Sigmoid colon (tissue), 7 donors: ENCODE measurements at places on chromosomes 11 and 22. TPM values are rescaled to one million over a fixed set of nuclear protein-coding genes. Genes with fewer than 3 reads are reported as not detected.
A peak's percentile ranks its signal among the peaks of the same experiment; 100 is the strongest.

GRCh38 chr11:95897731-95898130 is 26.2 kb downstream of the MTMR2 start:
- no peak for DNase-seq

DNA sequence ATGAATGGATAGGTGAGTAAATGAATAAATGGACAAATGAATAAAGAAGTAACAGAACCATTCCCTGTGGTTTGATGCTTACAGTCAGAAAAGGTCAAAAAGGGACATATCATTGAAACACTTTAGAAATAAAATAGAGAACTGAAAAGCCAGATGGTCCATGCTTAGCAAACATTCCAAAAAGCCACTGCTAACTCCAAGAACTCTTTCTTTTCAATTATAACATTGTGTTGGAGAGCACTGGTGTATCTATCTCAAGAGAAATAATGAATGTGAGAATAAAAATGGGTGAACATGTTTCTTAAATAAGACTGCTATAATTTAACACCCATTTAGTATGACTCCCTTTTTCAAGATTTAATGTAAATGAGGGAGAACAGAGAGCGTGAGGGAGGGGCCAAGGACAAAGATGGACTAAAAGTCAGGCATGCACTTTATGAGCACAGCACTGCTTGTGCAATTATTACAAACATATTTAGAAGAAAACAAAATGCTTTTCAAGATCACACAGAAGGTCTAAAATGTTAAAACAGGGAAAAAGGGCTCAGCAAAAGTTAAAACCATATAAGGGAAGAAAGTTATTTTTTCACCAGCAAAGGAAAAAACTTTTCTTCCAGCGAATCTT is 224.3 kb upstream of the PITPNB start:
- DNase-seq, result no peak

DNA sequence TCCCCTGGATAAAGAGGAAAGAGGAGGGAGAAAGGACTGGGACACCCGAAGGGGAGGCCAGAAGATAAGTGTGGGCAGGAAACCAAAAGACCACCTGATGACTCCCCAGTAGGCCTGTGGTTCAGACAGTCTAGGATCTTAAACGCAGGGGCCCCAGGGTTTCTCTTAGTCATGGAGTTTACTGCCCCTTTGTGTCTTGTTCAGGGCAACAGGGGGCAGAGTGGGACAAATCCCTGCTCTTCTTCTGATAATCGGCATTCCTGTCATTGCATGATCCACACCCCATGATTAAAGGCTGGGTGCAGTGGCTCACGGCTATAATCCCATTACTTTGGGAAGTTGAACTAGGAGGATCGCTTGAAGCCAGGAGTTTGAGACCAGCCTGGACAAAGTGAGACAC is 4.7 kb upstream of the TMPRSS13 start:
- DNase-seq, result no peak

- no peak for DNase-seq
These were observed 642 bp upstream of the PIK3C2A start for GRCh38 chr11:17208257-17208999.

GRCh38 chr11:121029813-121030445 is 6.0 kb downstream of the TBCEL start:
- no peak for DNase-seq

DNA sequence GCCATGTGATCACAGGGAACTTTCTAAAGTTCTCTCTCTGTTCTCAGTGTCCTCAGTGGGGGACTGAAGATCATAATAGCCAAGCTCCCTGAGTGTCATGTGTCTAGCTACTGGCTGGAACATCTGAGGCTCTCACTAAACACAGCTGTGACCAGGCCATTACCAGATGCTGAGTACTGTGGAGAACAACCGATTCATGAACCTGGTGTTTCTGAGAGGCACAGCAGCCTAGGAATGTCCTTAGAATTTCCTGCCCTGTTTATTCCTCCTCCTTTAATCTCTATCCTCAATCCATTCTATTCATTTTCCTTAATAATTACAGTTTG is 93.0 kb downstream of the ME3 start:
- no peak for DNase-seq

DNA sequence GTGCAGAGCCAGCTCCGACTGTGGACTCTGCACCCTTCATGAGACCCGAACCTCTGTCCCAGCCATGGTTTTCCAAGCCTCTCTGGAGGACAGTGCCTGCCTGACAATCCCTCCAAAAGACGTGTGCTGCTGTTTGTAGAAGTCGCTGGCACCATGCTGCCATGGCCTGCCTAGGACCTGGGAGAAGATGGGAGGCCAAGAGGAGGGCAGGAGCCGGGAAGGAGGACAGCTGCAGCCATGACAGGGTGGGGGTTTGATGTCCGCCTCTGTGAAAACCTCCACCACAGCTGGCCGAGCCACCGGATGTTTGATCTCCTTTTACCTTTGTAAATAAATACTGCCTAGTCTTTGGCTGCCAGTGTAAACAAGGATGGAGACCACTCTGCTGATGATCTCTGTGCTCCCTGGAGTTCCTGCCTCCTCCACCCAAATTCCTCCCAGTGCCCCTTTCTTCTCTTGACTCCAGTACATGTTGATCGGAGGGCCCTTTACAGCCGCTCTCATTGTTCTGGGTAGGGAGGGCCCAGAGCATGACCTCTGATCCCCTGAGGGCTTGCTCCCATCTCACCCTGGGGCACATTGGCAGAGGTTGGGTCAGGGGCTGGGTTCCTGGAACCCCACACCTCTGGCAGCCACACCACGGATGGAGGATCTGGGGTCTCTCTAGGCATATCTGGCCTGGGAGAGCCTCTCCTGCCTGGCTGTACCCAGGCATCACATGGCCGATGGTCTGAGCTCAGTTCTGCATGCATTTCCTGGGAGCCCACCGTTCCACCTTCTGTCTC is 66.9 kb downstream of the BCR start:
- DNase-seq, result no peak

DNA sequence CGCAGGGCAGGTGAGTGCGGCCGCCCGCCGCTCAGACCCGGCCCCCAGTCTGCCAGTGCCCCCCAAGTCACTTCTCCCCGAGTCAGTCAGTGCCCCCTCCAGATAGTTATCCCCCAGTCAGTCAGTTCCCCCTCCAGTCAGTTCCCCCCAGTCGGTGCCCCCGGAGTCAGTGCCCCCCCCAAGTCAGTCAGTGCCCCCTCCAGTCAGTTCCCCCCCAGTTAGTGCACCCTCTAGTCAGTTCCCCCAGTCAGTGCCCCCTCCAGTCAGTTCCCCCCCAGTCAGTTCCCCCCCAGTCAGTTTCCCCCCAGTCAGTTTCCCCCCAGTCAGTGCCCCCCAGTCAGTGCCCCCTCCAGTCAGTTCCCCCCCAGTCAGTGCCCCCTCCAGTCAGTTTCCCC is 411 bp downstream of the PPP6R2 start:
- no peak for DNase-seq

DNA sequence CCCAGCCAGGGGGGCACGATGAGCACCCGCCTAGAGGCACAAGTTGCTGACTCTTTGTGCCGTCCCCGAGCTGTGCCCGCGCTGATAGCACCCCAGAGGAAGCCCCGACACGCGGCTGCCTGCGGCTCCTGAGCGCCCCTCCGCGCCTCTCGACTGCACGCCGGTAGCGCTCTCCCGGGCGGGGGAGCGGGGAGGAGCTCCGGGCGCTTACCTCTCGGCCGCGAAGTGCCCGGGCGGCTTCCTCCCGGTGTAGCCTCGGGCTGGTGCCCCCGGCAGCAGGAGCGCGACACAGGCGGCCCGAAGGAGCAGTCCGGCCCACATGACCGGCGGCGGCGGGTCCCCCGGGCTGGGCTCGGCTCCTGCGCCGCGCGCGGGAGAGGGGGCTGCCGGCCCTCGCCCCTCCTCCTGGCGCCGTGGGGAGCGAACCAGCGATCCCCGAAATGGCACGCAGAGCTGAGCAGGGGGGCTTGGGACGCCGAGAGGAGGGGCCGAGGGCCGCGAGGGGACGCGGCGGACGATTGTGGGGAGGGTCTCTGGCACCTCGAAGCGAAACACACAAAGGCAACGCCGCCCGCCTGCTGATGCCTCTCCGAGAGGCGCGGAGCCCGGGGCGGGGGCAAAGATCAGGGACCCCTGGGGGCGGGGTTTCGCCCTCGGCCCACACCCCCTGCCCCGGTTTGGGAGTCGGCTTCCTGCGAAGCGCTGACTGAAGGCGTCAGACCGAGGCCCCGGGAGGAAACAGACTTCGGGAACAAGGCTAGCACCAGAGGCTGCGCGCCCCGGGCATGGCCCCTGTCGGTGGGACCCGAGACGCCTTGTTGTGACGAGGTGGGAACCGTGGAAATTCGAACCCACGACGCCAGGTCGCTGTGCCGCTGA is at the start of gene VWCE:
Gene VWCE, minus strand, starts transcription at position 600 of the 879 bp plus-strand sequence. Its CDS starts 279 bp downstream, at position 321.
- DNase-seq, result peak; percentile 70

GRCh38 chr22:31211482-31211861 is 626 bp upstream of the LIMK2 start:
- no peak for DNase-seq

DNA sequence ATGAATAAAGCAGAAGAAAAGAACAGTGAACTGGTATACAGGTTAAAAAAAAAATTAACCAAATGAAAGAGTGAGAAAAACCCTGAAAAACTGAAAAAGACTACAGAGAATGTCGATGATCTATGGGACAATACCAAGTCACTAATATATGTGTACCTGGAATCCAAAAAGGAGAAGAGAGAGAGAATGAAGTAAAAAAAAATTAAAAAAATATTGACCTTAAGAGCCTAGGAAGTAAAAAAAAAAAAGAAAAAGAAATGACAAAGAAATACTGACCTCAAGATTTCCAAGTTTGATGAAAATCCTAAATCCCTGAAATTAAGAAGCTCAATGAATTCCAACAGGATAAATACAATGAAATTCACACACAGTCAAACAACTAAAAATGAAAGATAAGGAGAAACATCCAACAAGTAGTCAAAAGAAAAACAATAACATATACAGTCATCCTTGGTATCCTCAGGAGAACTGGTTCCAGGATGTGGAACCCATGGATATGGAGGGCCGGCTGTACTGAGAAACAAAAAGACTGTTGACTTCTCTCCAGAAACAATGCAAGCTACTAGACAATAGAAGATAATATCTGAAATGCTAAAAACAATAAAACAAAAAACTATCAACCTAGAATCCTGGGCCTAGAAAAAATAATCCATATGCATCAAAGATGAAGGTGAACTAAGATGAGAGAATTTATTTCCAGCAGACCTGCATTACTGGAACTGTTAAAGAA is 33.5 kb upstream of the SERPIND1 start:
- DNase-seq, result no peak

DNA sequence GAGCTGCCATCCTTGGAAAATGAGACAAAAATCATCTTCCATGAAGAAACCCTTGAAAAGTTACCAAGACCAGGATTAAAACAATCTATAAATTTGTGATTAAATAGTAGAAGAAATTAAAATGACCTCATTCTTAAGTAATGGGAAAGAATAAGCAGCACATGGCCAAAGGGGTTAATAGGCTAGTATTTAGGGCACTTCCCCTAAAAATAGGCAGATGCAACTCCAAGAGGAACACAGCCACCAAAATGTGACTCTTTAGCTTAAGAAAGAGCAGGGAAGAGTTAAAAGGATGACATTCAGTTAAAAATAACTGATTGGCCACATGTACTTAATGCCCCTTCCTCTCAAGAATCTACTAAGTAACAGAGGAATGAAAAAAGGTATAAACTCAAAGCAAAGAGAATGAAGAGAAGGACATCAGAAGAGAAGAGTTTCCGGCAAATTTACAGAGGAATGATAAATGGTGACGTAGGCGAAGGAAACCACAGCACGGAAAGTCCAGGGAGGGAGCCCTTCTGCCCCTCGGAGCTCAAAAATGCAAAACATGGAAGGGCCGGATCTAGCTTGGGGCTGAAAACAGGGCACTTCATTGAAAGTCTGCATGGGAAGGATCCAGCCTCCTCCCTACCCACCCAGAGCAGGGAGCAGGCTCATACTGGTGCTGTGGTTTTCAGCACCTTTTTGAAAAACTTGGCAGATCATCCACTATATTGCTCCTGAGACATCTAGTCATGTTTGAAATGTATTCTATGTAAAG is 17.8 kb downstream of the SCUBE2 start:
- DNase-seq, result no peak

DNA sequence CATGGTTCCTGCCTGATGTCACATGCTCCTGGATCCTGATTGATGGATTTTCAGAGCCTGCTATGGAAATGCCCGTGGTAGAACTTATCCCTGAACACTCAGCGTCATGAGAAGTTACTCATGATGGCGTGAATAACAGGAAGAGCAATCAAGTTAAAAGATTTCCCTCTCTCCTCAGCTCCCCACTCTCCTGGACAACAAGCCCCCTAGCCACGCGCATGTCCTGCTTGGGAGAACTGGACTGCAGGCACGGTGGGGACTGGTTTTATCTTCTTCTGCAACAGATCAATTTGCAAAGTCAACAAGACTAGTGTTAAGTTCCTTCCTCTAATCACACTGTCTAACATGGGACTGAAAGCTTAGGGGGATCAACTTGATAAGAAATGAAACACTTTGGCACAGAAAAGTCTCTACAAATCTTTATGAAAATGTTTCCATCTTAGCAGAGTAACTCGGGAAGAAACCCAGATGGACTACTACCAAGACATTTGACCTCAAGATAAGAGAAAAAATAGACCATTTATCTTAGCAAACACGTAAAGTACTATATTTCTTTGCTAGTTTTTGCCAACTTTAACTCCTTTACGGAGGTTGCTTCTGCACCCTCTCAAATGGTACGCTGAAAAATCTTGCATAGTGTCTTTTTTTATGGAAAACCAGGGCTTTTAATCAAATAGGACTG is 27.6 kb downstream of the POU2AF1 start:
- no peak for DNase-seq

- DNase-seq, result peak; percentile 91
These were observed 19.6 kb downstream of the CKAP5 start for GRCh38 chr11:46826310-46827044.

DNA sequence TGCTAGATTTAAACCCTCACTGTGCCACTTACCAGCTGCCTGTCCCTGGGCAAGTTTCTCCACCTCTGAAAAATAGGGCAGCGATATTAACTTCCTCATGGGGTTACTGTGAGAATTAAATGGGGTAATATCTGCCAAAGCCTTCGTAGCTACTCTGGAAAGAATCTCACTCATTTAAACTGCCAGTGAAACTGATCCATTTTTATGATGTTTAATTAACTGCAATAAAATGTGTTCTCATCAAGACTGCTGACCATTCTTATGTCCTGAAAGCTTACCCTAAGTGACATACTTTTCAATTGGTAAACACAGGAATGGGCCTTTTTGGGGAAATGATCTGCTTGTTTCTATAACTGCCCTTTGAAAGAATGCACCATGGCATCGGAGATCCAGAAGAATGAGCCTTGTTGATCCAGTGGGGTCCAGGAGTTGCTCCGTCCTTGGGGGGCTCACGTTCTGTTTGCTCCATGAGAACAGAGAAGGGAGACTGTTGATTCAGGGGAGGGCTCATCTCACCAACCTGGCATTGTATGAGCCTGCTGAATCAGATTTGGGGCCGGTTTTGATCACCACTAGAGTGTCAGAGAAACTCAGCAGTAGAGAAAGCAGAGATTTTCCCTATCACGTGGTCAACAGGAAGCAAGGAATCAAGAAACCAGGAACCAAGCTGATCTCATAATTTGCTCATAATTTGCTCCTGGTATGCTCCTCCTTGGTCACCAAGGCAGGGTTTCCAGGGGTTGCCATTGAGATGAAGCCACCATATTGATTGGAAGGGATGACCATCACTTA is 7.0 kb upstream of the CCDC86 start:
- no peak for DNase-seq

- DNase-seq, result no peak
These were observed 4.7 kb downstream of the LRRC10B start for GRCh38 chr11:61513143-61513765.

Gene TMEM86A
- total RNA-seq, result 5.3 TPM

Gene GAL3ST1
- total RNA-seq, result 2.1 TPM

Gene TMEM45B
- 0.95 TPM for total RNA-seq
